Progenitor cell of endocrine pancreas (in vitro differentiated cells): ENCODE measurements at places on chromosomes 13 and 19. TPM values are rescaled to one million over a fixed set of nuclear protein-coding genes. Genes with fewer than 3 reads are reported as not detected.

- no peaks in the 10 kb centered on the region for H3K4me1 ChIP-seq
- no peak overlapping the region for H3K4me3 ChIP-seq
- DNase-seq: no peak
- no peaks in the 10 kb centered on the region for H3K27me3 ChIP-seq
- no peak overlapping the region for H3K27ac ChIP-seq
Measured at GRCh38 chr13:100334214-100334613, 245.3 kb downstream of the PCCA start.

GRCh38 chr13:48723168-48723567 lies 69.4 kb downstream of the CYSLTR2 start:
- no peak overlapping the region for H3K27ac ChIP-seq
- no peaks in the 10 kb centered on the region for H3K27me3 ChIP-seq
- no peaks in the 10 kb centered on the region for H3K4me1 ChIP-seq
- no peak overlapping the region for H3K4me3 ChIP-seq
- no peak for DNase-seq

DNA sequence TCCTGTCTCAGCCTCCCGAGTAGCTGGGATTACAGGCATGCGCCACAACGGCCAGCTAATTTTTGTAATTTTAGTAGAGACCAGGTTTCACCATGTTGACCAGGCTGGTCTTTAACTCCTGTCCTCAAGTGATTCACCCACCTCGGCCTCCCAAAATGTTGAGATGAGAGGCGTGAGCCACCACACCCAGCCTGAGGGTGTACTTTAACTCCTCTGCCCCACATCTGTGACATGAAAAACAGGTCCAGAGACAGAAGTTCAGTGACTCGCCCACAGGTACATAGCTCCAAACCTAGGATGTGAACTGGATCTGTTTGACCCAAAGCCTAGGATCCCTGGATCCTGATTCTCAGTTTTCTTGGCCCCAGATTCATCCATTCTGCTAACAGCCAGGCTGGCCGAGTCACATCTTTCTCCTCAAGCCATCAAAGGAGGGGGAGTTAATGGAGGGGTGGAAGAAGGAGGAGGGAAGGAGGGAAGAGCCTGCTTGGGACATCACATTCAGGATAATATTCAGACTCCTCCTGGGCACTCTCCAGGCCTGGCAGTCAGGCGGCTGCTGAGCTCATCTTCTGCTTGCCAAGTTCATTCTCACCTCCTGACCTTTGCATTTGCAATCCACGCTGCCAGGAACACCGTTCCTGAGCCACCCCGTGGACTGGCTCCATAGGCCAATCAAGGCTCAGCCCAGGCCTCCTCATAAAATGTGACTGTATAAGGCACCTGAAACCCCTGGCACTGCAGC lies 3.1 kb downstream of the SPC24 start:
- no peak overlapping the region for H3K27ac ChIP-seq
- DNase-seq: no peak
- H3K27me3 ChIP-seq: no peaks in the 10 kb centered on the region
- peaks cover 5% of the 10 kb centered on the region for H3K4me1 ChIP-seq
- H3K36me3 ChIP-seq: no peaks in the 10 kb centered on the region

DNA sequence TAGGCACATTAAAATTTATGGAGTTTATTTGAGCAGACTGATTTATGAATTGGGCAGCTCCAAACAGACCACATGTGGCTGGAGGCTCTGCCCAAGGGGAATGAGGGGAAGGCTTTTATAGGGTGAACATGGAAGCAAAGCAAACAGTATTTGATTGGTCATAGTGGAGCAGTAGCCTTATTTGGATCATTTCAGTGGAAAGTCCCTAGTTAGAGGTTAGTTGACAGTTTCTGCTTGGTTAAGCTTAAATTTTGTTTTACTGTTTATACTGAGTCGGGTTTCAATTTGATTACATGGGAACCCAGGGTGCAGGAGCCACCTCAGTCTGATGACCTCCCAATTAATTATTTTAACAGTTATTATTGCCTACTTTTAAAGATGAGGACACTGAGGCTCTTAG lies 140.5 kb downstream of the NDFIP2 start:
- H3K4me1 ChIP-seq: peaks cover 23% of the 10 kb centered on the region
- no peaks in the 10 kb centered on the region for H3K27me3 ChIP-seq
- DNase-seq: no peak
- H3K4me3 ChIP-seq: no peak overlapping the region

- H3K27me3 ChIP-seq: peaks cover 40% of the 10 kb centered on the region
- no peak overlapping the region for H3K4me3 ChIP-seq
- no peak for DNase-seq
- H3K27ac ChIP-seq: no peak overlapping the region
Measured at GRCh38 chr13:114152285-114152645, 19.8 kb upstream of the RASA3 start.

- peaks cover 12% of the 10 kb centered on the region for H3K4me1 ChIP-seq
- H3K4me3 ChIP-seq: no peak overlapping the region
- DNase-seq: no peak
- peaks cover 5% of the 10 kb centered on the region for H3K36me3 ChIP-seq
- H3K27ac ChIP-seq: peak overlapping the region; percentile 90
- no peaks in the 10 kb centered on the region for H3K27me3 ChIP-seq
Measured at GRCh38 chr19:47058621-47059022, 10.2 kb upstream of the TMEM160 start.

DNA sequence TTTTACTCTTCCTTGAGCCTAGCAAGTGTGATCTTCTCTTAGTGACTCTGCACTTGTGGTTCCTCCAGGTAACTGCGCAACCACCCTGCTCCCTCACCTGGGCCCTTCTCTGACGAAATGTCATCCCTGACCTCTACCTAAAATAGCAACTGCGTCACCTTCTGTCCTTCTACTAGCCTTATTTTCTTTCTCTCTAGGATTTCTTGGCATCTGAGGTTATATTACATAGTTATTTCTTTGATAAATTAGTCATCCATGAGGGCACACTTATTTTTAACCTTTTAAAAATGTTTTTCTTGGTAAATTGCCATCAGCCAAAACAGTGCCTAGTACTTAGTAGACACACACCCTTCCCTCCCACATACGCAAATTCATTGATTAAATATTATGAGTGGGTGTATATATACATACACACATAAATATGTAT lies 355.5 kb downstream of the ENOX1 start:
- DNase-seq: no peak
- no peaks in the 10 kb centered on the region for H3K36me3 ChIP-seq
- no peaks in the 10 kb centered on the region for H3K27me3 ChIP-seq
- H3K4me1 ChIP-seq: no peaks in the 10 kb centered on the region
- no peak overlapping the region for H3K27ac ChIP-seq

Gene SULT2A1
- total RNA-seq: not detected in 2 replicates
